A673 (cell line): ENCODE measurements at places on chromosomes 5 and 9.

DNA sequence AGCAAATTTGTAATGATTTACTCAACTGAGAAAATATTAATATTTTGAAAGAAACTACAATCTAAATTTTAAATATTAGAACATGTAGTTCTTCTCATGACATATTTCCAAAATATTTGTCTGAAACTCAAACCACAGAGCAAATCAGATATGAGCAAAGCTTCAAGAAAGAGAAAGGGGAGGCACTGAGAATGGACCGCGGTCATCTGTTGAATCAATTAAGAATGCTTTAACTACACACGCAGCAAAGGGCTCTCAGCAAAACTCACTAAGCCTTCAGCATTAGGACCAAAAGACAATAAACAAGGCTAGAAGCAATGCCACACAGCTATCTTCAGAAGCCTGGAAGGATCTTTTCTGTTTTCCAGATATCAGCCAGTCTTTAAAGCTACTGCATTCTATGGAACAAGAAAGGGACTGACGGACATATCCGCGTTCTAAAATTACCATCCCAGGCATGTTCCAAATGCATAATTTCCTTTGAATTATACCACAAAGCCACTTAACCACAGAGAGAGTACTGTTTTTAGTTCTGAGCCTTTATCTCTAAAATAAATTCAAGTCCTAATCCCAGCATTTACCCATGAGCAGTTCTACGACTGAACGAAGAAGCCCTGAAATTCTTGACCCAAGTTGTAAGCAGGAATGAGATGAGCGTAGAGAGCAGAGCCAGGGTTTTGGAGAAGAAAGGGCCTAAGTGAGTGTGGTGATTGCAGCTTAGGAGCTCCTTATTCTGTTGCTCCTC, 513.5 kb downstream of the AGTPBP1 start:
- DNase-seq = no peak
- no peaks in the 10 kb centered on the region for H3K4me1 ChIP-seq
- H3K36me3 ChIP-seq = no peaks in the 10 kb centered on the region

GRCh38 chr9:69392826-69393225, 67.8 kb downstream of the ENTREP1 start:
- peaks cover 28% of the 10 kb centered on the region for H3K27me3 ChIP-seq
- no peaks in the 10 kb centered on the region for H3K4me1 ChIP-seq
- H3K4me3 ChIP-seq = no peak overlapping the region
- H3K27ac ChIP-seq = no peak overlapping the region

- H3K27me3 ChIP-seq = no peaks in the 10 kb centered on the region
- H3K27ac ChIP-seq = peak overlapping the region; percentile 56
- peaks cover 41% of the 10 kb centered on the region for H3K4me1 ChIP-seq
- DNase-seq = peak; percentile 94
- no peaks in the 10 kb centered on the region for H3K36me3 ChIP-seq
These were observed 134.4 kb downstream of the FGF1 start for GRCh38 chr5:142551338-142552067.

- no peaks in the 10 kb centered on the region for H3K36me3 ChIP-seq
- H3K4me3 ChIP-seq = no peak overlapping the region
- no peaks in the 10 kb centered on the region for H3K4me1 ChIP-seq
- peaks cover 19% of the 10 kb centered on the region for H3K27me3 ChIP-seq
These were observed 66.9 kb upstream of the SV2C start for GRCh38 chr5:76016258-76016657.

GRCh38 chr9:111909444-111909843, 12.8 kb downstream of the UGCG start:
- no peak for DNase-seq
- no peaks in the 10 kb centered on the region for H3K36me3 ChIP-seq
- H3K4me3 ChIP-seq = no peak overlapping the region

DNA sequence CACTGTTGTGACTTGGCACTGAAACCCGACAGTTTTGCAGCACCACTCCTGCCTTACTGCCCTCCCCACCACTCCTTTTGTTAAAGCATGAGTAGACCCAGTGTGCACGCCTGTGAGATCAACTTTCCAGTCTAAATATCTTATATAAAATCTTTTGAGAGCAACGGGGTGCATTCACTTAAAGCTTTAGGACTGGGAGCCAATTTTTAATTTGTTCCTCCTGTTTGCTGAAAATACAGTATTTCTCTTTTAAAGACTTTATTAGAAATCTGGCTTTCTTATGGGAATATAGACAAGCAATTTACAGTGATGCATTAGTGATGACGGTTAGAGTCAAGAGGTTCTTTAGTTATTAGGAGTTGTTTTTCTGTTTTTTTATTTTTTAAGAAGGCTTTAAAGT, 397.5 kb downstream of the TMEM167A start:
- H3K4me1 ChIP-seq = peaks cover 4% of the 10 kb centered on the region
- no peak overlapping the region for H3K4me3 ChIP-seq
- no peaks in the 10 kb centered on the region for H3K27me3 ChIP-seq
- peak; percentile 50 for DNase-seq
- no peaks in the 10 kb centered on the region for H3K36me3 ChIP-seq

- H3K4me1 ChIP-seq = no peaks in the 10 kb centered on the region
- DNase-seq = no peak
- H3K27ac ChIP-seq = no peak overlapping the region
- H3K27me3 ChIP-seq = no peaks in the 10 kb centered on the region
- no peak overlapping the region for H3K4me3 ChIP-seq
These were observed 41.3 kb downstream of the HABP4 start for GRCh38 chr9:96491079-96491879.

- H3K36me3 ChIP-seq = no peaks in the 10 kb centered on the region
- H3K27ac ChIP-seq = no peak overlapping the region
- no peaks in the 10 kb centered on the region for H3K27me3 ChIP-seq
- H3K4me3 ChIP-seq = peak overlapping the region; percentile 39
- peak; percentile 63 for DNase-seq
These were observed 31.2 kb downstream of the NANS start for GRCh38 chr9:98087420-98088354.

DNA sequence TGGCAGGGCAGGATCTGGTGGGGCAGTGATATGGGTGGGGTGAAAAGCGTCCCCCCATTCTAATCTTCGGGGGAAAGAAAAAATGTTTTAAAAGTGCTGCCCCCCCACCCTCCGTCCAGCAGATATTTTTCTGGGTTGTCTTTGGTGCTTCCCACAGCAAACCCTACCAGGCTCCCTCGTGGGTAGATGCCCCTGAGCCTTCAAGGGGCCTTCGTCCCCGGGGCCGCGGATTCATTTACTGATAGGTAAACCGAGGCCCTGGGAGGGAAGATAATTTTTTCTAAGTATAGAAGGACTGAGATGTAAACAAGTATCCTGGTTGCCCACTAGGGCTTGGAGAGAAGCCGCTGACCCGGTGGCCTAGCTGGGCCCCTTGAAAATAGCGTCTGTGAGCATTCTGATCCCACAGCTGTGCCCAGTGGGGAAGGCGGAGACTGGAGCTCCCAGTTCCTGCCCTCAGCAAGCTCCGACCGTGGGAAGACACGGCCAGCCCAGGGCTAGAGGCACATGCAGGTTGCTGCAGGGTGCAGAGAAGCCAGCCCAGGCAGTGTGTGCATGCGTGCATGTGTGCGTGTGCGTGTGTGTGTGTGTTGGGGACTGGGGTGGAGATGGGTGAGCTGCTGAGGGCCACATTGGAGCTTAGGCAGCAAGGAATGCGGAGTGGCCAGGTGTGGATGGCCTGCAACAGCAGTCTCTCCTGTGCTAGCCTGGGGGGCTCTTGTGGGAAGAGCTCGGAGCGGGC, 6.0 kb upstream of the RXRA start:
- H3K27me3 ChIP-seq = no peaks in the 10 kb centered on the region
- no peaks in the 10 kb centered on the region for H3K36me3 ChIP-seq
- H3K4me1 ChIP-seq = peaks cover 49% of the 10 kb centered on the region

DNA sequence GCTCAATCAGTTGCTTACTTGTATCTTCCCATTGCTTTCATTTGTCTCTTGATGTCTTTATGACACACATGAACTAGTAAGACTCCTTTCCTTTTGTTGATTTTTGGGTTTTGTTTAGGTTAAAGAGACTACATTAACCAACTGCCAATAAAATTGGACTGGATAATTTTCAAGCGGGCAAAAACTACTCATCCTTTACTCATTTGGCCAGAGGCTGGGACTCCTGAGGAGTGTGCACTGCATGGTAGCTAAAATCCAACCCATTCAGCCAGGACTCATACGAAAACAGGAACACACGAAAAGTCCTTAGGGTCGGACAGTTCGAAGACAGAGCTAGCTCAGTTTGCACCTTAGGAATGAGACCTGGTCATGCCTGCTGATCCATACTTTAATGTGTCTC, 6.0 kb downstream of the SLC46A2 start:
- H3K4me1 ChIP-seq = no peaks in the 10 kb centered on the region
- DNase-seq = no peak
- H3K4me3 ChIP-seq = no peak overlapping the region
- no peaks in the 10 kb centered on the region for H3K36me3 ChIP-seq
- H3K27ac ChIP-seq = no peak overlapping the region
- no peaks in the 10 kb centered on the region for H3K27me3 ChIP-seq

DNA sequence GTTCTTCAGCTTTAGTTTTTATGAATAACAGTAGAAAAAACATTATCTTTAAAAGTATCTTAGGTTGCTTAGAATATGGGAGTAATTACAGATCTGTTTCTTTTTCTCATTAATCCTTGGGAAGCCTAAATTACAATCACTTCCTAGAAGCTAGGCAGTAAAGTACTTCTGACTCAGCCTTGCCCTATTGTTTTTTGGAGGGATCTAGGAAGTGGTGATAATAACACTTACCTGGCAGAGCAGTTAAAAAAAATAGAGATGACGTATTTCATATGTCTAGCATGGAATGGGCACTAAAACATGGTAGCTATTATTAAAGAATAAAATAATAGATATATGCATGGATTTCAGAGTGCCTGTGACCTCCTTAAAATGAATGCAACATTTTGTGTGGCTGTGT, 8.2 kb upstream of the FST start:
- H3K4me1 ChIP-seq = no peaks in the 10 kb centered on the region
- H3K27me3 ChIP-seq = peaks cover 7% of the 10 kb centered on the region

- no peak overlapping the region for H3K4me3 ChIP-seq
- no peaks in the 10 kb centered on the region for H3K27me3 ChIP-seq
- no peak for DNase-seq
- no peaks in the 10 kb centered on the region for H3K4me1 ChIP-seq
- peaks cover 7% of the 10 kb centered on the region for H3K36me3 ChIP-seq
These were observed 68.2 kb downstream of the PHF2 start for GRCh38 chr9:93644397-93645088.

- no peak overlapping the region for H3K4me3 ChIP-seq
- no peaks in the 10 kb centered on the region for H3K4me1 ChIP-seq
- H3K27me3 ChIP-seq = peaks cover 37% of the 10 kb centered on the region
These were observed 16.6 kb downstream of the GFI1B start for GRCh38 chr9:132995121-132995420.

DNA sequence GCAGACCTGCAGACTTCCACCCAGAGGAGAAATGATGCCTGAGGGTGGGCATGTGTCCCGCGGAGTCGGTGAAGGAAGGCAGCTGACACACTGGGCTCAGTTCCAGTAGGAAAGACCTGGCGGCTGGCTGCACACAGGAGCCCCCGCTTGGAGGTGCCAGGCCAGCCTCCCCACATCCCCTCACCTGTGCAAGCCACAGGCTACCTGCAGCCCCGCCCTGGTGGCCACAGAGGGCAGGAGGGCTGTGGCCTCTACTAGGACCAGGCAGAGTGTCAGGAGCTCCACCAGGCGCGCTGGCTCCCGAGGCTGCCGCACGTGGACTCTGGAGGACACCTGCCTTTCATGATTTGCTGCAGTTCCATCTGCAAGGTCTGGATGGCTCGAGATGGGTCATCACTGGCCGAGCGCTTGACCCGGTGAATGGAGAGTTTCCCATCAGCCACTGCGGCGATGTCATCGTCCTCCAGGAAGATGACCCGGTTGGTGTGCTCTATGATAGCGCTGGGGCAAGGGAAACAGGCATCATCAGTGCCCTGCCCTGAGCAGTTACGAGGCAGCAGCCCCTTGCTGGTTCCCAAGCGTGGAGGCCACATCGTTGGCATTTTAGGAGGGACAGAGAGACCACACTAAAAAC, 26.7 kb upstream of the MAPK9 start:
- no peaks in the 10 kb centered on the region for H3K4me1 ChIP-seq
- no peaks in the 10 kb centered on the region for H3K36me3 ChIP-seq
- H3K27me3 ChIP-seq = no peaks in the 10 kb centered on the region
- H3K4me3 ChIP-seq = no peak overlapping the region
- DNase-seq = no peak

- no peak overlapping the region for H3K27ac ChIP-seq
- H3K27me3 ChIP-seq = no peaks in the 10 kb centered on the region
- H3K4me1 ChIP-seq = peaks cover 6% of the 10 kb centered on the region
- DNase-seq = no peak
- no peaks in the 10 kb centered on the region for H3K36me3 ChIP-seq
These were observed 139.8 kb upstream of the SMARCA2 start for GRCh38 chr9:1875251-1875851.

GRCh38 chr9:134916161-134916665, 1.5 kb downstream of the FCN1 start:
- no peaks in the 10 kb centered on the region for H3K27me3 ChIP-seq
- no peaks in the 10 kb centered on the region for H3K4me1 ChIP-seq
- DNase-seq = no peak
- no peak overlapping the region for H3K4me3 ChIP-seq
- no peaks in the 10 kb centered on the region for H3K36me3 ChIP-seq
